ENCODE measurements at places on chromosomes 11 and 22.

- no peak for DNase-seq
These were observed 1.0 kb downstream of the RIC3 start for GRCh38 chr11:8167796-8168195.

DNA sequence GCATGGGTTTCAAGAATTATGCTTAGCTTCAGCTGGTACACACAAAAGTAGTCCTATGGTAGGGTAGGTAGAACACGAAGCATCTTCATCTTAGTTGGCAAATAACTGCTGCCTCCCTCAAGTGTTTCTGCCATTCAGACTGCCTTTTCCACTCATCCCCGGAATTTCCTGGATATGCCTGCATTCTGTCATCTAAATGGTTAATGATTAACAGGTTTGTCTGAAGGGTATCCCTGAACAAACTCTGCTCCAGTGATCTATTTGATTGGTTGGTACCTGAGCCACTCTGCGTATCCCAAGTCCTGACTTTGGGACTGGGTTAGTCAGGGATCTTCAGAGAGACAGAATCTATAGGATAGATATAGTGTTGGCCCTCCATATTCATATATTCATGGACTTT is 272.3 kb upstream of the RAG2 start:
- DNase-seq = no peak

DNA sequence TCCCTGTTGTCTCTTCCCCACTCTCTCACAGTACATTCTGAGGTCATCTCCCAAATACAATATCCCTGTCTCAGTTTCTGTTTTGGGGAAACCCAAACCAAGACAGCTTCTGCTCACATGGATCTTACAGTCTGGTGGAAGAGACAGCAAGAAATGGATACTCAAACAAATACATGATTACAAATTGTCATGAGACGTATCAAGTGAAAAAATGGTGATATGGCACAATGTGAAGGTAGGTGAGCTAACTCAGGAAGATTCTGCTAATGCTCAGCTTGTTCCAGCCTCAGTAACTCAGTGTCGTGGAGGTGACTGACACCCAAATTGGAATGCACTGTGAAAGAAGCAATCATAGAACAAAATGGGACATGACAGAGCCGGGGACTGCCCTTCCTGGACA is 68.3 kb downstream of the CHST1 start:
- no peak for DNase-seq

DNA sequence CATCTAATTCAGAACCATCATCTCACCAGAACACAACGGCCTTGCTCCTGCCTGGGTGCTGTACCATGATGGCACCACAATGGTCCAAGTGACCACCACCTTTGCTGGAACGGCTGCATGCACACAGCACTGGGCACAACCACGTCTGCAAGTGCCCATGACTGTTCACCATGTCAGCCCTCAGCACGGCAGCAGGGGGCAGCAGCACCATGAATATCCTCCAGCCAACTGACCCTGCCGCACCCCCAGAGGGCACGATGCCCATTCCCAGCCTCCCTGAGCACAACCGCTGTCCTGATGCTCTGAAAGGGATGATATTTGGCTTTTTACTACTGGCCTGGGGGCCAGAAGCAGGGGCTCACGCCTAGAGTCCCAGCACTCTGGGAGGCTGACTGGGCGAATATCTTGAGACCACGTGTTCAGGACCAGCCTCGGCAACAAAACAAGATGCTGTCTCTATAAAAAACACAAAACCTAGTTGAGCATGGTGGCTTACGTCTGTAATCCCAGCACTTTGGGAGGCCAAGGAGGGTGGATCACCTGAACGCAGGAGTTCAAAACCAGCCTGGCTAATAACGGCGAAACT is 25.7 kb downstream of the DRD4 start:
- peak; percentile 88 for DNase-seq

DNA sequence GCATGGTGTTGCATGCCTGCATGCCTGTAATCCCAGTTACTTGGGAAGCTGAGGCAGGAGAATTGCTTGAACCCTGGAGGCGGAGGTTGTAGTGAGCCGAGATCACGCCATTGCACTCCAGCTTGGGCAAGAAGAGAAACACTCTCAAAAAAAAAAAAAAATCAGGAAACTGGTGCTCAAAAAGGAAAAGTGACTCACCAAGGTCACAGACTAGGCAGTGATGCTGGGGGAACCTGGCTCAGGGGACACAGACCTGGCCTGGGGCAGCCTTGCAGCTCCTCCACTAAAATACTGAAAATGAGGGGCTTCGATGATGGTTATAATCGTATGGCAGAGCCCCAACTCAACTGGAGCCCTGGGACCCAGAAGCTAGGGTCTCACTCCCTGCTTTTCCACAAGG is 8.1 kb upstream of the SLC35E4 start:
- no peak for DNase-seq

GRCh38 chr11:71300187-71300586 is 47.8 kb upstream of the SHANK2 start:
- no peak for DNase-seq

DNA sequence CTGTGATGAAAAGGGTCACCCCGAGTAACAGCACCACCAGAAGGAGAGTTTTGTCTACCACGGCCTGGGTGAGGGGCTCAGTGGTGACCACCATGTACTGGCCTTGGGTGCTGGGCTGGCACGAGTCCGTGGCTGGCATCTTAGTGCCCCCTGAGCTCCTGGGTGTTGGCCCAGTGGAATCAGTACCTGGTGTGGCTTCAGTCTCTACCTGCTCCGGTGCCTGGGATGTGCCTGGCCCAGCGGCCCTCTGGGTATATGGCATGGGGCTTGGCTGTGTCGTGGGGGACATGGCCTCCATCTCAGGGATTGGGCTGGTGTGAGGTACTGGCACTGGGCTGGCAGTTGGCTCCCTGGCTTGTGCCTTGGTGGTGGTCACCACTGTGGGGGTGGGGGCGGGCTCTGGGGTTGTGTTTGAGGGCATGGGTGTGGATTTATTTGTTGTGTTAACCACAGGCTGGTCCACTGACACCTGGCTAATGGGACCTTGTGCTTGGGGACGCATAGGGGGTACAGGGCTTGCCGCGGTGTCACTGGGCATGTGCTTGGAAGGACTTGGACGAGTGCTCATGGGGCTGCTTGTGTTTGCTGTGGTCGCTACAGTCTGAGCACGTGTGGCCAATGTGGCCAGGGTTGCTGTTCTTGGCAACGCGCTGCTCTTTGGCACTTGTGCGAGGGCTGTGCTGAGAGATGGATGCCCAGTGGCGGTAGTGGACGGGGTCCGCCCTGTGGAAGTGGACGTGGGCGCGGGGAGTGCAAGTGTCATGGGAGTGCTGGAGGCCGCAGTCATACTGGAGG is 9.8 kb downstream of the C11orf24 start:
- no peak for DNase-seq

- DNase-seq = no peak
These were observed 1051.2 kb downstream of the TBC1D22A start for GRCh38 chr22:47813661-47814060.

- no peak for DNase-seq
These were observed 35.0 kb upstream of the SLC35C1 start for GRCh38 chr11:45769960-45770359.

DNA sequence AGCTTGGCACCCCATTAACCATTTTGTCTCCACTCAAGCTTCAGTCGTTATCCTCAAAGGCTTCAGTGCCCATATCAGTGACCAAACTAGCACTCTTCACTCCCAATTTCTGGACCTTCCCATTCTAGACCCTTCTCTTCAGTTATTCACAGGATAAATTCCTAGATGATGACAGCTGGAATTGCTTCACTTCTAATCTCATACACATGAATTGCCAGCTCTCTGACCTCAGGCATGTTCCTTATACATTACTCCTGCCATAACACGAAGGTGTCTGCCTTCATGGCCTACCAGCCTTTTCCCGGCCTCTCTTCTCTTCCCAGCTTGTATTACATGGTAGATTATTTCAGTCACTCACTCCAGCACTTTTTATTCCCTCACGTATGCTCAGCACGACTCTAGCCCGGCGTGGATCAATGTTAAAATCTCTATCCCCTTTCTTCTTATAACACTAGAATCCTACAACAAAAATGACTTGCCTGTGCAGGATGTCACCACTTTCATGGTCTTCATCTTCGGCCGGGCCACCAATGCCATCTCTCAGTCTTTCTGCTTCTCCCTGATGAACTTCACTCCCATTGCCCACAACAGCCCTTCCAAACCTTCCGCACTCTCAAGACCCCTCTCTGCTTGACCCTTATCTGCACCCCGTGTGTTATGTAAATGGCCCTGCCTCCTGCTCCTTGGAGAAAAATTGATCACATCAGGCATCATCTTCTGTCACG is 36.9 kb downstream of the EIF3F start:
- DNase-seq = no peak

DNA sequence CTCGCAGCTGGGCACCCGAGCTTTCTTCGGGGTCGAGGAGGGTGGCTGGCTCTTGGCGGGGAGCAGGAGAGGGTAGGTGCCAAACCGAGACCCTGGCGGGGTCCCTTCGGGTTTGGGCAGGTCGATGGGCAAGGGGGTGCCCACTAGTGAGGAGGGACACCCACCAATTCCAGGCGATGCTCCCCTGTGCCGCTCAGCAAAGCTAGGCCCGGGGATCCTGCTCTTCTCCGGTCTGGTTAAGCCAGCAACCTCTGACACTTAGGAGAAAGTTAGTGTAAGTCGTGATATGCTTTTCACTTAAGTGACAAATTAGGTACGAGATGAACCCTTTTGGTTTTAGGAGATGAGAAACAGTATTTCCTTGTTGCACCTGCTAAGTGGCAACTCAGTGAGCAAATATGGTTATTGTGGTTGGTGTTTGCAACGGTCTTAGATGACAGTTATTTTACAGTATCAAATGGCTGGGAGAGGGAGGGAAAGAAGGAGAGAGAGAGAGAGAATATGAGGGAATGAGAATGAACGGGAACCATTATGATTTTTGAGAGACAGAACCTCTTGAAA is 565 bp downstream of the NUCB2 start:
- peak; percentile 16 for DNase-seq

DNA sequence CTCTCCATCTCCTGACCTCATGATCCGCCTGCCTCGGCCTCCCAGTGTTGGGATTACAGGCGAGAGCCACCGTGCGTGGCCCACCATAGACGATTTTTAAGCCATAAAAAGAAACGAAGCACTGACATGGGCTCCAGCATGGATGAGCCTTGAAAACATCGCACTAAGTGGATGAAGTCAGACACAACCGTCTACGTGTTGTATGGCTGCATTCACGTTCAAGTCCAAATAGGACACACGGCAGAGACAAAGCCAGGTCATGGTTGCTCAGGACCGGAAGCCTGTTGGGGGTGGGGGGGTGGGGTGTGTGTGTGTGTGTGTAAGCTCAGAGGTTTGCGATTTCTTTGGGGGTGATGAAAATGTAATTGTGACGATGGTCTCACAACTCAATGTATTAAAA is 10.0 kb downstream of the RRP7A start:
- DNase-seq = no peak

DNA sequence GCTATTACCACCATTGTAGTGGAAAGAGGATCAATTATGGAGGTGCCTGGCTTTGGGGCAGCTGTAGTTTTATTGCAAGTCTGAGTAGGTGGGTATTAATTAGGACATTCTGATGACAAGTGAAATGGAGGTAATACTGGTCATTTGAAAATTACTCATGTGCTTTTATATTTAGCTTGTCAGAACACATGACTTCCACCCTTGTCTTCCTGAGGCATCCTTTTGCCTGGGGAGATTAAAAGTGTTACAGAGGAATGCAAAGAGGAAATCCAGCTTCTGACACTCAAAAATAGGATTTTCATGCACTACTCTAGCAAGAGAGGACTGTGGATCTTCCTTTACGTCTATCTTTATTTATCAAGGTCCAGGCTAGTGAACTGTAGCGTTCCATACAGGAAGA is 44.7 kb upstream of the CAPRIN1 start:
- no peak for DNase-seq

DNA sequence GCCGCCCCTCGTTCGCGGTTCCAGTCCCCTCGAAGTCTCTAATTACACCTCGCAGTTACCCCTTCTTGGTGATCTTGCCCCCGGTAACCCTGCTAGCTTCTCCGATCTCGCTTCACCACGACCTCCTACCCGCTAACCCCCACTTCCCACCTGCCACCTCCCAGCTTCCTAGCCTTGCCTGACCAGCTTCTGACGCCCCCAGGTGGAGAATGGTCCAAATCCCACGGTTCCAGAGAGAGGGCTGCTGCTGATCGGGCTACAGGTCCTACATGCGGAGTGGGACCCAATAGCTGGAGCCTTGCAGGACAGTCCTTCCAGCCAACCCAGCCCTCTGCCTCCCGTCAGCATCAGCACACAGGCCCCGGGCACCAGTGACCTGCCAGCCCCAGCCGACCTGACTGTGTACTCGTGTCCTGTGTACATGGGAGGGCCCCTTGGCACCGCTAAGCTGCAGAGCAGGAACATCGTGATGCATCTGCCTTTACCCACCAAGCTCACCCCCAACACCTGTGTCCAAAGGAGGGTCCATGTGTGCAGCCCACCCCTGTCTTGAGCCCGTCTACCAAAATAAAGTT is 31.9 kb downstream of the RRP8 start:
- DNase-seq = no peak

DNA sequence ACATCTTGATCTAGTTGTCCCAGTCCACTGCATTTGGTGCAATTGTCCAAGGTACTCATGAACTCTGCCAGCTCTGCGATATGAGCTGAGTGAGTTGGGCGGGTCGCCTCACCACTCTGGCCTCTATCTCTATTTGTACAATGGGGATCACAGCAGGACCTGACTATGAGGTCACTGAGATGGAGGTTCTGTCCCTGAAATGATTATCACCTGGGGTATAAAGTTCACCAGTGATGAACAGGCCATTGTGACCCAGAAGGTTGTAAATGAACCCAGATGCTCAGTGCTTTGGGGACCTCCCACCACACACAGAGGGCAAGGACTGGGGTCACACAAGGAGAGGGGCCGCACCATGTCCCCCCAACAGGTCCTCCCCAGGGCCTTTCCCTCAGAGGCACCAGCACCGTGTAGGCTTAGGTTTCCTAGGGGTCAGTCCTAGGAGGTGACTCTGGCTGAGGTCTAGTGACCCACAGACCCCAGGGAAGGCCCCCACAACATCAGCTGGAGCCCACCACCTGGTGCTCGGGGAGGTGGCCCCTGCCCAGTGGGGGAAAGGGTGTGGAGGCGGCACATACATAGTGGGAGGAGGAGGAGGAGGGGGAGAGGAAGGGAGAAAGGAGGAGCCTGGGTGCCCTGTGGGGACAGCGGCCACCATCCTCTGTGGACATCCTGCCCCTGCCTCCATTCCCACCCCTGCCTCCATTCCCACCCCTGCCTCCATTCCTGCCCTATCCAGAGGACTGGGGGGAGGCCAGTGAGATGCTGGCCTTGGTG is 25.0 kb upstream of the IGLL1 start:
- peak; percentile 66 for DNase-seq

- DNase-seq = no peak
These were observed 12.5 kb upstream of the FADS3 start for GRCh38 chr11:61903845-61904244.

- peak; percentile 64 for DNase-seq
These were observed 5.6 kb downstream of the SLC29A2 start for GRCh38 chr11:66365711-66366619.

Measured in HuH-7.5 (cell line).